ENCODE measurements at places on chromosomes 5 and 9.
A peak's percentile ranks its signal among the peaks of the same experiment; 100 is the strongest.

DNA sequence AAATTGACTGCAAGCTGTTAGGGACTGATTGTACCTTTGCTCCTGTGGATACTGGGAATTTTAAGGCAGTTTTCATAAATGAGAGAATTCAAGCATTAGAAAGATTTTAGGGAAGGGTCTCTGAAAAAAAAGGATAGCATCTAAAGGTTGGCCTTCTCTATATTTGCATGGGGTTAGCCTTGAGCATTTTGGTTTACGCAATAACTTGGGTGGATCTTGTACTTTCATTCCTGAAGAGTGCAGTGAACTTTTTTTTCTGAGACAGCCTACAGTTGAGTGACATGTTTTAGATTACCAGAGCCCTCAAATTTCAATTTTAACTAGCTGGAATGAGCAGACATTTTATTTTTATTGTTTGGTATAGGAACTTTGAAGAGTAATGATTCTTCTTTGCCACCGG is 91.6 kb upstream of the NR3C1 start:
- no peak for DNase-seq

DNA sequence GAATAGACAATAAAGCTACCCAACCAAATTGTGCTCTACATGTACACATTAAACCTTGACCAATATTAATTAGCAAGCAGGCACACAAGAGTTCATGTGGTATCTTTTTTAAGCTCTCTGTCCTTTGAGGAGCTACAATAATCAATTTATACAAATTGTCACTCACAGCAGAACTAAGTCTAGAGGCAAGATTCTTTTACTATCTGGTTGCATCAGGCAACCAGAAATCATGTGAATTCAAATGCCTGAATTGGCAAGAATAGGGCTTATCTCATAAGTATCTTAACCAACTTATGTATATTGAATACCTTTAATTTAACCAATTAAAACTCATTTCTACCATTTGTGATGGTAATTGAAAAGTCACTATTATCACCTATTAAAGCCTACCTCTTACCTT is 145.5 kb upstream of the HAPLN1 start:
- no peak for DNase-seq

GRCh38 chr5:14712666-14713065 is 48.1 kb downstream of the OTULIN start:
- DNase-seq, result no peak

DNA sequence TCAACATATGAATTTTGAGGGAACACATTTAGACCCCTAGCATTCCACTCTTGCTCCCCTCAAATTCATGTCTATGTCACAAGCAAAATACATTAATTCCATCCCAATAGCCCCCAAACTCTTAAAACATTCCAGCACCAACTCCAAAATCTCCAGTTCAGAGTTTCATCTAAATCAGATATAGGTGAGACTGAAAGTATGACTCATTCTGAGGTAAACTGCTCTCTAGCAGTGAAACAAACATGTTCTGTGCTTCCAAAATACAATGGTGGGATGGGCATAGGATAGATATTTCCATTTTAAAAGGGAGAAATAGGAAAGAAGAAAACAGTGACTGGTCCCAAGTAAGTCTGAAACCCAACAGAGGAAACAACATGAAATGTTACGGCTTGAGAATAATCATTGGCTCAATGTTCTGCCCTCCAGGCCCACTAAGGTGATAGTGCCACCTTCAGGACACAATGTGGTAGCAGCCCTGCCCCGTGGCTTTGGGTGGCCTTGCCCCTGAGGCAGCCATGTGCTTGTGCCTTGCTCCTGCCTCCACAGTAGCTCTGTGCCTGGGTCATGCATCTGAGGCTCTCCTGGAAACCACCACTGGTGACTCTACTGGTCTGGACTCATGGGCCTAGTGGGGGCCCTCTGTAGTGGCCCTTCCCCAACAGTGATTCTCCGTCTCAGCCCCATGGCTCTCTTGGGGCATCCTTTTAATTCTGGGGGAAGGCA is 36.4 kb upstream of the IPPK start:
- DNase-seq, result no peak

DNA sequence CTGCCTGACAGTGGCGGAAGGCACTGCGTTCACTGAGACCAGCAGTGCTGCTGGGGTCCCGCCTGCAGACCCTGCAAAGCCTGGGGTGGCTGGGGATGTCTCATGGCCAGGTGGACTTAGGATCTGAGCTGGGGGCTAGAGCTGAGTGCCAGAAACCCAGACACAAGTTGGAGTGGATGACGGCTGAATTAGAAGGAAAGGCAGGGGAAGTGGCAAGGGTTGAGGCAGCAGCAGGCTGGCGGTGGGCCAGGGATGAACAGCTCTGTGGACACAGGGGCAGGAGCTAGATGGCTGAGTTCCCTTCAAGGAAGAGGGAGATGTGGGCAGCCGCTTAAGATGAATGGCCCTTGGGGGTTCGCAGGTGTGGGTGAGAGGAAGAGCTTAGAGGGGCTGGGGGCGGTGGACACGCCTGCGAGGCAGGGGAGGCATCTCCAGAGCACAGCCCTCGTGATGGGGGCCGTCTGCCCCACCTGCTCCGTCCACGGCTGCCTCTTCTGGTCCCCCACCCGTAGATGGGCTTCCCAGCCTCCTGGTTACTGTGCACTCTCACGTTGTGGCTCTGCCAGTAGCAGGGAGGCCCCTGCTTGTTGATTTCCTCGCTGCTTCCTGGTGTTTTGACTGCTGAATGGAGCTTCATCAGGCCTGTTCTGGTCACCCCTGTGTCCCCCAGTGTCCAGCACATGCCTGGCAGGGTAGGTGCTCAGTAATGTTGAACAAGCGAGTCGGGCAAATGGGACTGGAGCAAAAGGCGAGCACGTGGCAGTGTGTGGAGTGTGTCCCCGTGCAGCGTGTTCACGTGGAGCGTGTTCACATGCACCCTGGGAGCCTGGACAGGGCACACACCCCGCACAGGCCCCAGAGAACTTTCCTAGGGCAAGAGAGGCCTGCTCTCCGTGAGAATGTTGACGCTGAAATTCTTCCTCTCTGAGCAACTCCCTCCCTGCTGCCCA is 168.2 kb downstream of the CACNA1B start:
- peak; percentile 37 for DNase-seq

DNA sequence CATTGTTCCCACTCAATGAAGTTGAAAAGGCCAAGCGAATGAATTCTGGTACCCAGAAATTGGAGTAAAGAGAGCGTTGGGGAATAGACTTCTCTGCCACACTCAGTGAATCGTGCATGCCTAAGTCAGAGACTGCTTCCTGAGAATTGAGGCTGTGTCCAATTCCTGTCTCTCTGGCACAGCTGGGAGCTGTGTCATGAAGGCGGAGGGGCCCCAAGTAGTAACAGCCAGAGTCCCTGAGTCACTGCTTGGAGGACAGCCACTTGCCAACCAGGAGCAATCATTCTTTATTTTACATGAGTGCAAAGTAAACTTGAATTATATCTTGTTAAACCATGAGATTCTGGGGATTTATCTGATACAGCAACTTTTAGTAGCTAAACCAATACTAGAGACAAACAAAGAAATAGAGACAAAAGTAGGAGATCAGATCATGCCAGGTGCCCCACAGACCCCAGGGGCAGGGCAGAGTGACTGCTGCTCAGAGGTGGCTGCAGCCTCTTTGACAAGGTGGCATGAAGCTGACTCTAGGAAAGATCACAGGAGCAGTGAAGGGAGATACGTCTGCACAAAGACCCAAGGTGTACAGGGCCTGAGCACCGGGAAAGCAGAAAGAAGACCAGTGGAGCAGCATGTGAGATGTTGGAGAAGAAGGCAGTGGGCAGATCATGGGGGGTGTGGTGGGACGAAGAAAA is 246.0 kb downstream of the GADD45G start:
- DNase-seq, result peak; percentile 26

GRCh38 chr5:56511326-56511841 is 278.3 kb upstream of the ANKRD55 start:
- DNase-seq, result no peak

- DNase-seq, result peak; percentile 72
These were observed 7.1 kb upstream of the AFAP1L1 start for GRCh38 chr5:149264439-149265067.

Measured in activated CD8-positive, alpha-beta memory T cell treated with anti-CD3 and anti-CD28 coated beads for 24 hours (primary cell).